Jurkat, Clone E6-1 (cell line): ENCODE measurements at places on chromosomes 12 and 14.

DNA sequence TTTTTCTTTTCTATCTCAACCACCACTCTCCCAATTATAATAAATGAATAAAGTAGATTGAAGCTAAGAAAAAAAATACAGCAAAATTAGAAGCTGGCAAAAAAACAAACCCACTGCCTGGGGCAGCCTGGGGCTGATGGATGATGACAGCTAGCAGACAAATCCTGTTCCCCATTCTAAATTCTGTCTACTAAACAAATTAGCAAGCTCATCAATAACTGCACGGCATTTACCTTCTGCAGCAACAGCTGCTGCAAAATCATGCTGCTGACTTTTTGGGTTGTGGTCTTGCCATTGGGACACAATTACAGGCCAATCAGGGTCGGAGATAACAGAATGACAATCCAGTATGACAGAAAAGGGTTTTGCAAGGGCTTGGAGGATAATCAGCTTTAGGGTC lies 443.6 kb upstream of the SOX5 start:
- no peak for DNase-seq

DNA sequence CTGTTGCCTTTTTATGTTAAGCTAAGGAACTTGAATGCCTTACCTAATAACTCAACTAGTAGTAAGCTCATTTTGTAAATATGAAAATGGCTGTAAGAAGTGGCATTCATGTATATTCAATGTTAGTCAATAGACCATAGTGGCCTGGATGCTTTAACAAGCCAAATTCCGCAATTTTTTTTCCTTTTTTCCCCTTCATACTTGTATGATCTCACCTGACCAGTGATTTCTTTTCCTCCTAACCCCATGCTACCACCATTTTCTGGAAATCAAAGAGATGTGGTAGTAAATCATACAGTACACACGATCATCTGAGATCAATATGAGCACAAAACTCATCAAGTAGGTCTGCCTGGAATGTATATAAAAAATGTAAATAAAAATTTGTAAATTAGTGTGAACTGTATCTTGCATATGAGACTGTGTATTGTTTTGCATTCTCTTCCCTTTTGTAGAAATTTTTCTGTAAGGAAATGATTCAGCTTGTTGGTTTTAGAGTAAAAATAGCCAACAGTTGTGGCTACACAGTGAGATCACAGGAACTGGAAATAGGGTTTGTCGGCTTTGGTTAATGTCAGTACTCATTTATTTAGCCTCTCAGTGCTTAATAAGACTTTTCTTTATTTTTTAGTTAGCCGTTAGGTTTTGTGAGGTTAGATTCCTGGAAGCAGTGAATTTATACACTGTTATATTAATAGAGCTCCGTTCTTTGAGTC lies 62.5 kb downstream of the ETNK1 start:
- no peak for DNase-seq

- DNase-seq: no peak
Measured at GRCh38 chr12:117330441-117331113, 30.8 kb downstream of the NOS1 start.

- DNase-seq: no peak
Measured at GRCh38 chr12:72511906-72512305, 239.7 kb downstream of the TRHDE start.

GRCh38 chr14:74891870-74892269 lies 10.2 kb downstream of the DLST start:
- DNase-seq: no peak
